GM12891 (cell line): ENCODE measurements at places on chromosomes 4 and X.

GRCh38 chr4:169933531-169933930 is 92.7 kb downstream of the MFAP3L start:
- DNase-seq = no peak

GRCh38 chrX:40313269-40313668 is 215.5 kb upstream of the BCOR start:
- no peak for DNase-seq

GRCh38 chr4:79991601-79992000 is 81.4 kb downstream of the ANTXR2 start:
- no peak for DNase-seq

- no peak for DNase-seq
Measured at GRCh38 chr4:183200453-183200852, 101.4 kb downstream of the WWC2 start.

DNA sequence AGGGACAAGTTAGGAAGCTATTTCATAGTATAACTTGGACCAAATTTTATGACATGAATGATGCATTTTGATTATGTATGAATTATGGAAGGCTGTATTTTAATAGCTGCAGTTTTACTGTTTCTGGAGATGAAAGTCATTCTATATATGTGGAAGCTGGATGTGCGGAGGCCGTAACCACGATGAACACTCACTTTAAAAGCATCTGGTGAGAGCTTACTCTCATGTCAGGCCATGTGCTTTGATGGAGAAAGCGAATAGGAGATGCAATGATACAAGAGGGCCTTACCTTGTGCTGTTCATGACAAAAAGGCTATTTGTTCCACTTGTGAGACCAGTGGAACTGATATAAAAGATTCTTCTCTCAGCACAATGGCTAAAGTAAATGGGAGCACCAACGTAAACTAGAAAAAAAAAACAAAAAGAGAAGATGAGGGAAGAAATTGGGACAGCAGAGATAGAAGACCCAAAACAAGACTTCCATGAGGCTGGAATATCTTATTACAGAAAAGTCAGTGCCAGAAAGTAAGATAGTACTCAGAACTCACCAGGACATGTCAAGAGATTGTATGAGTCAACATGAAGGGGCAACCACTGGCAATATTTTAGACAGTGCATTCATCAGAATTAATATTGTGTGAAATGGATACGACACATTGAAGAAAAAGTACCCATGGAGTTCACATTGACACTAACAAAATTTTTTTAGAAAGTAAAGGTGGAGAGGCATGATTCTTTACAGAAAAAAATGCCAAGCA is 63.3 kb upstream of the GAB1 start:
- no peak for DNase-seq

DNA sequence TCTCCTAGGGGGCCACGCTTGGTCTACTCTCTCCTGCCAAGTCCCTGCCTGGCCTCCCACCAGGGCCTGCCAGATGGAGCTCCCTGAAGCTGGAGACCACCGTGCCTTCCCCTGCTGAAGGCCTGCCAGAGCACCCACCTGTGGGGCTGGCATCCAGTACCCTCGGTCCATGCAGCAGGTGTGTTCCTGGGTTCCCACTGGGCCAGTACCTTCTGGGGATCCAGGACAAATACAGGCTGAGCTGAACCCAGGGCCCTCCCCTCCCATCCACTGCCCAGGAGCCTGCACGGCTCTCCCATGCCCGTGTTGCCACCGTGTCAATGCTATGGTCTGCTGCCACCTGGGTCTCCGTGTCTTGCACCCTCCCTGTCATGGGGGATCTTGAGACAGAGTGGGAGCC is 68.8 kb downstream of the ABLIM2 start:
- DNase-seq = no peak

GRCh38 chr4:16011173-16011572 is 48.2 kb upstream of the FGFBP2 start:
- no peak for DNase-seq

DNA sequence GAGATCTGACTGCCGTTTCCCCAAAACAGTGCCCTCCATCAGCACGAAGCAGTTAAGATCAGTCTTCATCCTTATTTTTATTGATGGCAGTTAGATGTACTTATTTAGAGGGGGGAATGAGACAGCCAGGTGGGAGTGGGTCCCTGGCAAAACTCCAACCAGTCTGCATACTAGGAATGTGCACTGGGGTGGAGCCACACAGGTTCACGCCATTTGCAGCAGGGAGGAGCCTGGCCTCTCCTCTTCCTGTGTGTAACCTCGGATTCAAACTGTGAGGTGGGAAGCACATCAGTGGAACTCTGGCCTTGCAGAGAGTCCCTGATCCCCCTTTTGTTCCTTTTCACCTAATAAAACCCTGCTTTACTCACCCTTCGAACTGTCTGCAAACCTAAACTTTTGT is 987.7 kb upstream of the GRIA3 start:
- no peak for DNase-seq

DNA sequence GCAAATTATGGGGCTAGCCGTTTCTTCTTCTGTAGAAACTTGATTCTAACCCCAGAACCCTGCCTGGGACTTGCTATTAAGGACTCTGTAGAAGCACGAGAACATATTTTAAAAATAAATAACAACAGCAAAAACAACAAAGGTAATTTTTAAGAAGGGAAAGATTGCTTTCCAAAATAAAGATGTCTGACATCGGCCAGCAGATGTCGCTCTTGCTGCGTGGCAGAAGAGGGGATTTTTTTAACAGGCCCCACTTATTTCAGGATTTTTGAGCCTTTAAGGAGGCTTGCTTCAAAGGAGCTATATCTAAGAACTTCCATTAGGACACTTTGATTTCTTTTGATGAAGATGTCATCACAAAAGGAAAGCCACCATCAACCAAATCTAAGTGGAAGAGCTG is 62.8 kb upstream of the EGFL6 start:
- DNase-seq = peak; percentile 17

DNA sequence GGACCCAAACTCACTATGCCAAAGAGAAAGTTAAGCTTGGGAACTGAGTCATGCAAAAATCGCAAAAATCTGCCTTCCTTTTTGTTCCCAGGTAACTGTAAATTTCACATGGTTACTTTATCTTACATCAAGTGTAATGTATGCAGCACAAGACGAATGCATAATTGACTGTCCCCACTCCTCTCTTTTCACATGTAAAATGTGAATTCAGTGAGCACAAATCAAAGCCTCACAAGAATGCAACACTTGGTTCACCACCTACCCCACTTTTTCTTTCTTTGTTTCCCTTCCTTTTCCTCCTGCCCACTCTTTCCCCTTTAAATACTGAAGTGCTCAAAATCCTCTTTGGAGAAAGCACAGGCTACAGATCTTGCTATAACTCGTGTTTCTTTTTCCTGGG is 53.2 kb downstream of the MAGED4B start:
- DNase-seq = no peak

GRCh38 chr4:37864786-37865185 is 26.1 kb upstream of the TBC1D1 start:
- no peak for DNase-seq

DNA sequence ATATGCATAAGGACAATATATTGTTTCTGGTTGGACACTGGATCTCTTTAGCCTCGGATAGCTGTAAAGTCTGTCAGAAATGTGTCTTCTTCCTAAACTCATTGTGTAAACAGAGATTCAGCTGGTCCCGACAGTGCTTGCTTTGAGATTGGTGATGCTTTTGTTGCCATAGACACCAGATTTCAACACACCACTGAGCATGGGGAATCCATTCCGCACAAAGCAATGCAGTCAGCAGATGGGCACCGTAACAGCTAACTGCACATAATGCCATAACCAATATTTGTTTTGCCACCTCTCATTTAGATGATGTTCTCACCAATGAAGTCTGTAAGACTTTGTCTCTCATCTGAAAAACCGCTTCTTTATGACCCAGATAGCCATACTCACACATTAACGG is 33.3 kb upstream of the FAM47C start:
- no peak for DNase-seq

DNA sequence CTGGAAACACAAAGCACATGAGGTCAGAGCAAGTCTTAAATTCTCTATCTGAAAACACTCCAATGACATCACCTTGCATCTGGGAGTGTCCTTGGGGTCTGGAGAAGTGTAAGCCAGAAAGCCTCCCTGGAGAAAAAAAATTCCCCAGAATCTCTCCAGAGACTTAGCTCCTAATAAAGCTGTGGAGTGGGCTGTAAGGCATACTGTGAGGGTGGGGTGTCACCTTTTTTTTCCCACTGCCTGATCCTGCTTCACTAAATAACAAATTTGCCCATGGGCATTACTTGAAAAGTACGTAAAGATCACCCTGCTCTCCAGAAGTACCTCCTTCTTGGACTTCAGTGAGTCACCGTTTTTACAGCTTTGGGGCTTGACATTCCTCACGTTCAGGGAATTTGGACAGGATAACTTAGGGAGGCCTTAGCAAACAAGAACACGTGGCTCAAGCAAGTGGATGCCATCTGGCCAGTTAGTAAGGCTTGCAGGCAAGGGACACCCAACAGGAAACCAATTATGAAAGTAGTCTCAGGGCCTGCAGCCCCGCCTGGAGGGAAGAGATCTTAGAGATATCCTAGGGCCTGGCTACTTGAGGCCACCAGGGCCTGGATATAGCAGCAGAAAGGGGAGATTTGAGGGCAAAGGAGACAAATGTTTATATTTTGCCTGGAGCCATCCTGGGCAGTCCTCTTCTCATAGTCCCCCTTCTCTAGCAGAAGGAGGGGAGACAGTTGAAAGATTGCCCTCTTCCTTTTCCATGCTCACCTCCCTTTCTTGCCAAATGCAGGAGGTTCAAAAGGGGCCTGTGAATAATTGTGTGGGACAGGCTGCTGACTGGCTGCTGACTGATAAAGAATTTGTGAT is 60.1 kb upstream of the PLAC1 start:
- DNase-seq = no peak

GRCh38 chrX:153829549-153829798 is 870 bp downstream of the PDZD4 start:
- DNase-seq = no peak

GRCh38 chrX:120302434-120302833 is 8.8 kb downstream of the TMEM255A start:
- DNase-seq = no peak

DNA sequence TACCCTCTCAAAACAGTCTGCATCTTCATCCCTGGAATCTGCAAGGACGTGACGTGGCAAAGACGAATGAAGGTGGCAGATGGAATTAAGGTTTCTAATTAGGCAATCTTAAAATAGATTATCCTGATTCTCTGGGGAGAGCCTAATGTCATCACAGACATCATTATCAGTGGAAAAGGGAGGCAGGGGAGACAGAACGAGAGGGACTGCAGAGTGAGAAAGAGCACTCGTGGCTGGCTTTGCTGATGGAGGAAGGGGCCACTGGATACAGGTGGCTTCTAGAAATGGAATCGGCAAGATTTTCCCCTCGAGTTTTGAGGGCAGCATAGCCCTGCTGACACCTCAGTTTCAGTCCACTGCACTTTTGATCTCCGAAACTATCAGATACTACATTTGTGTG is 110.6 kb downstream of the ASMT start:
- DNase-seq = no peak

GRCh38 chr4:158605393-158605792 is 66.3 kb downstream of the C4orf46 start:
- no peak for DNase-seq

GRCh38 chr4:53656421-53656981 is 65.2 kb upstream of the LNX1 start:
- DNase-seq = no peak

- no peak for DNase-seq
Measured at GRCh38 chr4:77905651-77906263, 43.1 kb downstream of the MRPL1 start.

DNA sequence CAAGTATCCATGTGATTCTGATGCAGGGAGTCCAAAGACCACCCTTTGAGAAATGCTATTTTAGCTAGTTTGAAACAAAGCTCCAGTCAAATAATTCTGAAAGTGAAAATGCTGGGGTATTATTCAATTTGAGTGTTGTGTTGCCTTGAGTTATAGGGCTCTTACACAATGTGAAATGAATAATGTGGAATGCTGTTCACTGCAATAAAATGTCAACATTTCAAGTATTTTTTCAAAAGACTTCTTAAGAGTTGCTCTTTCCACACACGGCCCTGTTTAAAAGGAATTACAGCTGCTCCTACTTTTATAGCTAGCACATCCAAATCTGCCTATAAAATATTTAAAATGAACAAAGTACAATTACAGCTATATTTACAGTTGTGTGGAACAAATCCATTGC is 27.5 kb upstream of the PLS3 start:
- no peak for DNase-seq

DNA sequence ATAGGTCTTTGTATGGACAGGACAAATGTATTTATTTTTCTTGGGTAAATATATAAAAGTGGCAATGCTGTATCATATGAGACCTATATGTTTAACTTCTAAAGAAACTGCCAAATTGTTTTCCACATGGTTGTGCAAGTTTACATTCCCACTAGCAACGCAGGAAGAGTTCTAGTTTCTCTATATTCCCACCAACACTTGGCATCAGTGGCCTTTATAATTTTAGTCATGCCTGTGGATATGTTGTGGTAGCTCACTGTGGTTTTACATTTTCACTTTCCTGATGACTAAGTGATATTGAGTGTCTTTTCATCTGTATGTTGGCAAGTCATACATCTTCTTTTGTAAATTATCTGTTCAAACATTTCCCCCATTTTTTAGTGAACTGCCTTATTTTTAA is 126.0 kb downstream of the EMCN start:
- DNase-seq = no peak

DNA sequence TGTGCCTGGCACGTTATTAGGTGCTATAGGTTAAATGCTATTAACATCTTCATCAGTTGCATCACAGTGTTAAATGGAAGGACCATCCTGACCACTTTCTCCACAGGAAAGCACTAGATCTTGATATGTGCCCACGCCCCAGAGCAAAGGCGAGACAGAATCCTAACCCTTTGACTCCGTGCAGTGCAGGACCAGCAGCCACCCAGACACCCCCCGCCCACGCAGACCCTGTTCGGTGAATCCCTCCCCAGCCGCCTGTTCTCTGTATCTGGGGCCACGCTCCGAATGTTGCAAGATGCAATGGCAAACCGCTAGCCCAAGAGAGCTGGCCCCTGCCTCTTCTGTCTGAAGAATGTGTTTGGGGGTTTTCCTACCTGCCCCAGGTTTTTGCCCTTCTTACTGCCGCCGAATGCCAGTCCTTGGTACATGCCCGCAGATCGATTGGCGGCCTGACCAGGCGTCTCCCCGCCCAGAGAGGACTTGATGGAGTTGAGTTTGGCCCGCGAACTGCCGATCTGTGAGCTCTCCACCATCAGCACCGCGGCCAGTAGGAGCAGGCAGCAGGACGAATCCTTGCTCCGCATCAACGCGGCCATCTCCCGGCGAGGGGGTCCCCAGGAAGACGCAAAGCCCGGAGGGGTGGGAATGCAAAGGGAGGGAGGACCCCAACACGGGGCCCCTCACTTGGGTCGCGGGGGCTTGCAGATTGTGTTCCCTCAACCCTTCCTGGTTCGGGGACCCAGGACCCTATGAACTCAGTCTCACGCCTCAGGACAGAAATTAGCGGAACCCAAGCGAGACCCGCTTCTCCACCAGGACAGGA is 906 bp downstream of the DKK2 start:
- DNase-seq = no peak

- no peak for DNase-seq
Measured at GRCh38 chr4:26780539-26780938, 80.1 kb upstream of the STIM2 start.

GRCh38 chrX:9927698-9928482 is 39.3 kb upstream of the CLDN34 start:
- no peak for DNase-seq
